ENCODE measurements at places on chromosomes 5 and 9.

DNA sequence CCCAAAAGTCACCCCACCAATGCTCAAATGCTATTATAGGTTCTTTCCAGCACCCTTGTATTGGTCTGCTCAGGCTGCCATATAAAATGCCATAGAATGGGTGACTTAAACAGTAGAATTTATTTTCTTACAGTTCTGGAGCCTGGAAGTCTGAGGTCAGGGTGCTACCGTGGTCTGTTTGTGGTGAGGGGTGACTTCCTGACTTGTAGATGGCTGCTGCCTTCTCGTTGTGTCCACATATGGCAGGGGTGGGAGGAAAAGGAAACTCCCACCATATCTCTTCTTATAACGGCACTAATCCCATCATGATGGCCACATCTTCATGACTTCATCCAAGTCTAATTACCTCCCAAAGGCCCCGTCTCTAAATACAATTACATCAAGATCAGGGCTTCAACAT is 257.8 kb upstream of the TARS1 start:
- no peak for DNase-seq

- DNase-seq: no peak
These were observed 1.5 kb downstream of the CERT1 start for GRCh38 chr5:75509956-75510355.

- DNase-seq: peak; percentile 36
These were observed 107.7 kb downstream of the TENT4A start for GRCh38 chr5:6820851-6821479.

DNA sequence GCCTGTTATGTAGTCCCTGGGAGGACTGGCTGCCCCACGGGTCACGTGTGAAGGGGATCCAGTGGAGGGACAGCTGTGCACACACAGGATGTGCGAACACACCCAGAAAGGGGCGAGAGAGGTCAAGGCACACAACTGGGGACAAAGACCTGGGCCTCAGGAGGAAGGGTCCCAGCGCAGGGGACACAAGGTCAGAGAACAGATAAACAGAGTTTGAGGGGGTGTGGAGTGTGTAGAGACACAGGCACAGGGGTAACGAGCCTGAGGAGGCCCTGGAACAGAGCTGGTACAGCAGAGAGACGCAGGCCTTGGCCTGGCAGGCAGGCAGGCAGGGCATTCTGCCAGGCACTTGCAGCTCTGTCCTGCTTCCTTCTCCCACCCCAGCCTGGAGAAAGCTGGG is 14.8 kb upstream of the PSMD5 start:
- no peak for DNase-seq

GRCh38 chr5:41940641-41941040 is 15.6 kb downstream of the FBXO4 start:
- DNase-seq: no peak
